ENCODE measurements at places on chromosomes 16 and 17. TPM values are rescaled to one million over a fixed set of nuclear protein-coding genes. Genes with fewer than 3 reads are reported as not detected.

Gene CTRL
- total RNA-seq, result 0.80 TPM

Gene GAST
- not detected for total RNA-seq

Gene EFNB3
- total RNA-seq, result 0.34 TPM

Gene SPIRE2
- 3.0 TPM for total RNA-seq

Gene NT5M
- total RNA-seq, result 8.2 TPM

Gene OTOP2
- total RNA-seq, result not detected

- DNase-seq, result no peak
Observed at GRCh38 chr16:23227529-23227928, 45.0 kb downstream of the SCNN1G start.

GRCh38 chr17:17186051-17186450 lies 20.1 kb downstream of the PLD6 start:
- DNase-seq, result no peak

GRCh38 chr16:66910175-66910940 lies 8.3 kb downstream of the CDH16 start:
- DNase-seq, result no peak

- no peak for DNase-seq
Observed at GRCh38 chr17:18141210-18141803, 32.8 kb downstream of the MYO15A start.

DNA sequence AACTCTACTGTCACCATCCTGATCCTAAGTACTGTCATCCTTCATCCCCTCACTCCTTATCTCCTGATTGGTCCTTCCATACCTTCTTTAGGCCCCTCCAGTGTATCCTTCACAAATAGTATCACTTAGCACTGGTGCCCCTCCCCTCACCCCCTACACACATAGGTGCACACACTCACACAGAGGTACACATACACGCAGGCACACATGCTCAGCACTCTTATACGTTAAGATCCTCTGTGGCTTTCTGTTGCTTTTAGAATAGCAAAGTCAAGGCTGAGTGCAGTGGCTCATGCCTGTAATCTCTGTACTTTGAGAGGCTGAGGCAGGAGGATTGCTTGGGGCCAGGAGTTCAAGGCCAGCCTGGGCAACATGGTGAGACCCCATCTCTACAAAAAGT lies 32.1 kb downstream of the CDRT15 start:
- DNase-seq, result no peak

DNA sequence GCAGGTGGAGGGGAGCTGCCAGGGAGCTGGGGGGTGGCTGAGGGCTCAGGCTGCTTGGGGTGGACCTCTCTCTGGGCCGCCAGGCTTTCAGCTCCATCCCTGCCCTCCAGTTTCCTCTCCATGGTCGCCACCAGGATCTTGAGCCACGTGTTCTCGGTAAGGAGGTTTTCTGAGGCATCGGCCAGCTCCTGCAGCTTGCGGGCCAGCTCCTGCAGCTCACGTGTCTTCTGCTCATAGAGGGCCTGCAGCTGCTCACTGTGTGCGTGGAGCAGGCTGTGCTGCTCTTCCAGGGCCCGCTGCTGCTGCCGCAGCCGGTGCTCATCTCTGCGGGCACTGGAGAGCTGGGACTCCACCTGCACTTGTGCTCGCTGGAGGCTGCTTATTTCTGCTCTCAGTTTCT lies 11.0 kb downstream of the SNN start:
- DNase-seq, result no peak

- no peak for DNase-seq
Observed at GRCh38 chr16:53518550-53519416, 15.8 kb upstream of the AKTIP start.

DNA sequence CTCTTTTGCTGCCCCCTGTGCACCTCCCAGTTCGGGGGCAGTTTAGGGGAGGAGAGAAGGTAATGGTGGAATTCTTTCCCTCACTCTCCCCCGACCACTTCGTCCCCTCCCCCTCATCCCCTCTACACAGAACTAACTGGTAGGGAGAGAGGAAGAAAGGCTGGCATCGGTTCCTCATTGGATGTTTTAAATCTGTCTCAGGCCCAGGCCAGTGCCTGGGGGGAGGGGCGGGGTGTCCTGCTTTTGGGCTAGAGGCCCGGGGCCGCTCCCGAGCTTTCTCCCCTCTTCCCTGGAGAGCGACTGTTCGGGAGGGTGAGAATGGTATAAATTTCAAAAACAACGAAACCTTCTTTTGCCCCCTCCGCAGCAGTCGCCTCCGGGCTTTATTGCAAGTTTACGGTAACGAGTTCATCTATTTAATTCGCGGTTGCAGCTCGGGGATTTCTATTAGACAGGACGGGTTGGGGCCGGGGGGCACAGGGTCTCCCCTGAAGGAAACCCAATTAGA lies at the start of gene PRAC2:
TSS of gene PRAC2 (plus strand) at position 271 of the 508 bp plus-strand sequence. CDS start 1,226 bp downstream, outside the sequence.
- no peak for DNase-seq

DNA sequence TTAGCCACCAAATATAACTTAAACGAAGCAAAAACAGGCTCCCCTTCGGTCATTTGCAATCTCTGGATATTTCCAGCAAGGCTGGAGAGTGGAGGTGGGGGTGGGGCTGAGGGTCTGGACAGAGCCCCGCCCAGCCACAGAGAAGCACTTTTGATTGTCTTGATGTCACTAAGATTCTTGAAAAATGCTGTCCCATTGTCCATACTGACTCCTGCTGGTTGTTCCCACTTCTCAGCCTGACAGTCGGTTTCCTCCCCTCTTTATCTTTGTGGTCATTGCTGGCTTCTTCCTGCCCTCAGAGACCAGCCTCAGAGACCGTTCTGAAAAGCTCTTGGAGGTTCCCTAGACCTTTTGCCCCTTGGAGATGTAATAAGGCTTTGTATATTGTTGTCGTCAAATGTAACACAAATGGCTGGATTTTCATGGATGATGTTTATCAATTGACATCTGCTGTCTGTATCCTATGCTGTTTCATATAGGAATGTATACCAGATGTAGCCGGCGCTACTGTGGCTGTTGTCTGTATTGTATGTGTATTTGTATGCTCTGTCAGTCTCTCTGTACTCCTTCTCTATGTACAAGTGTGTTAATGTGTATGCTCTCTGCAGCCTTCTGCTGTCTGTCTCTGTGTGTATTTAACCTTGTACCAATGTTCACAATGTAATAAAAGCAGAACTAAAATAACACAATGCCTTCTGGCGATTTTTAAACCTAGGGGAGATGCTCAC lies 94.8 kb upstream of the DNAH9 start:
- no peak for DNase-seq

- no peak for DNase-seq
Observed at GRCh38 chr17:45149037-45149668, 878 bp downstream of the HEXIM1 start.

DNA sequence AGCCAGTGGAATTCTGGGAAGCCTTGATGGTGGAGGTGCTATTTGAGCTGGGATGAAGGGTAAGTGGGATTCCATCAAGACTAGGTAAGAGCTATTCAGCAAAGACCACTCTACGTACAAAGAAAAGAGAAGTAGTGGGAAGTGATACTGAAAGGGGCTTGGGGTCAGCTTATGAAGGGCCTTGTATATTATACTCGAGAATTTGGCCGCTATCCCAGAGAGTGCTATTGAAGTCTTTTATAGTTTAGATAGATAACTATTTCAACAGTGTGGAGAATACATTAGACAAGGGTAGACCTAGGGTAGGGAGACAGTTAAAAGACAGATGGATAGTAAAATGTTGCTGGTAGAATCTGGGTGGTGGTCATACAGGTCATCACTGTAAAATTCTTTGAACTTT lies 10.3 kb downstream of the DNAH2 start:
- no peak for DNase-seq

DNA sequence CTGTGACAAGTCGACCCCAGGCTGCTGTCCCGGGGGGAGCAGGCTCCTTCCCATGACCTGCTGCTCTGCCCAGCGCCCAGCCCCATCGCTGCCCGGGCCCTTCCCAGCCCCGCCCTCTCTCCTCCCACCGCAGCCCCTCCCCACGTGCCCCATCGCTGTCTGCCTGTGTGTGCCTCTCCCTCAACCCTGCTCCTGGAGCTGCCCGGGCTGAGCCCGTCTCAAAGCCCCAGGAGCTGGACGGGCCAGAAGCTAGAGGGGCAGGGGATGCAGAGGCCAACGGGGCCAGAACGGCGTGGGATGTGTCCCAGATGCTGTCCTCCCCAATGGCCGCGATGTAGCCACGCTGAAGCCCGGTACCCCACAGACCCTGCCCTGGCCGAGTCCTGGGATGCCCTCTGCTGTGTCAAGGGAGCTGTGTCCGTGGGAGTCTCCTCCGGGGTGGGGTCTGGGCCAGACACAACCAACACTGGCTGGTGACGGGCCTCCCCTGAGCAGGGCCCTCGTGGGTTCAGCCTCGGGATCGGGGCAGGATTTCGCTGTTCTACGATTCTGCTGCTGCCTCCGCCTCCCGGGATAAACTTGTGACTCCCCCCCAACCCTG lies 118.2 kb upstream of the ZNF750 start:
- no peak for DNase-seq

GRCh38 chr16:82156761-82157533 lies 13.1 kb downstream of the MPHOSPH6 start:
- DNase-seq, result no peak

GRCh38 chr16:27225536-27226360 lies 22.4 kb downstream of the KDM8 start:
- no peak for DNase-seq

DNA sequence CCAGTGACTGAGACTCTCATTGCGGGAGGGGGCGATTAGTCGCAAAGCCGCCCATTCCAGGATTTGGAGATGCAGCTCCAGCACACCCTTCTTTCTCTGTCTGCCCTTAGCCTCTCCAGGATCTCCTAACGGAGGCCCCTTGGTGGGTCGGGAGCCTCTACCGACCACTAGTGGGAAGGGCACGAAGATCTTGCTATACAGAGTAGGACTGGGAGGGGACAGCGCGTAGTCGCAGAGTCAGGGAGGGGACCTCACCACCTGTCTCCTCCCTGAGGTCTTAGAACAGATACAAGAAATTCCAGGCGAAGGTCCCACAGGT lies 588 bp upstream of the SMTNL2 start:
- DNase-seq, result no peak

DNA sequence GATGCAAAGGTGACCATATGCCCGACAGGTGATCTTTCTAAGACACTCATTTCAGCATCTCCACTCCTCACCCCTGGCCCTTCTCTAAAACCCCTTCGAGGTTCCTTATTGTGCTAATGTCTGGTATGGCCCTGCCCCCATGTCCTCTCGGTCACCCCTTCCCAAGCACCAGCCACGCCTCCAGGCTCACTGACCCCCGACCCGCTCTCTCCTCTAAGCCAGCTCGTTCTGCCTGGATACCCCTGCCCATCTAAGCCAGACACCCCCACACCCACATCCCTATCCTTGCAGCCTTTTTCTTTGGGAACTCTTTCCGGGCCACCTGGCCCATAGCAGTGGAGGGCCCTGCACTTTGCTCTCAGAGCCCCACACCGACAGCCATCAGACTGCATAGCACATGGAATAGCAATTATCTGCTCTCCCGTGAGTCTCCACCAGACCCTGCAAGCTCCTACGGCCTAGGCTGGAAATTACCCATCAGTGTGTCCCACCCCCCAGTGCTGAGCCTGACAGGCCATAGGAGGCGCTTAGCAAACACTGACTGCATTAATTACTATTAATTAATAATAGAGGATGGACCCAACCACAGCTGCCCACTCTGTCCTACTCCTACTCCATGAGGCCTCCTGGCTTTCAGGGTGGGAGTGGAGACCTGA lies 176.7 kb downstream of the TMEM132E start:
- no peak for DNase-seq

DNA sequence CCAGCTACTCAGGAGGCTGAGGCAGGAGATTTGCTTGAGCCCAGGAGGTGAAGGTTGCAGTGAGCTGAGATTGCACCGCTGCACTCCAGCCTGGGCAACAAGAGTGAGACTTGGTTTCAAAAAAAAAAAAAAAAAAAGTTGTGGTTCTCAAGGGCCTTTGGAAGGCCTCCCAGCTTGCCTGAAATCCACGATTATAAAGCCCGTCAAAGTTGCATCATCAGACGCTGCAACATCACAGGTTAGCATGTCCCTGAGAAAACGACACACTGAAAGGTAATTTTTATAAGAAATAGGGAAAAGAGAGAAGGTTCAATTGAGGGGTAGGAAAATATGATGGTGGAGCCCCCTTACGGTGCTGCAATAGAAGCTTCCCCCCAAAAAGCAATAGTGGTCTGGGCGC lies 4.6 kb upstream of the LYZL6 start:
- no peak for DNase-seq

GRCh38 chr16:54927125-54928015 lies 3.3 kb upstream of the IRX5 start:
- no peak for DNase-seq

DNA sequence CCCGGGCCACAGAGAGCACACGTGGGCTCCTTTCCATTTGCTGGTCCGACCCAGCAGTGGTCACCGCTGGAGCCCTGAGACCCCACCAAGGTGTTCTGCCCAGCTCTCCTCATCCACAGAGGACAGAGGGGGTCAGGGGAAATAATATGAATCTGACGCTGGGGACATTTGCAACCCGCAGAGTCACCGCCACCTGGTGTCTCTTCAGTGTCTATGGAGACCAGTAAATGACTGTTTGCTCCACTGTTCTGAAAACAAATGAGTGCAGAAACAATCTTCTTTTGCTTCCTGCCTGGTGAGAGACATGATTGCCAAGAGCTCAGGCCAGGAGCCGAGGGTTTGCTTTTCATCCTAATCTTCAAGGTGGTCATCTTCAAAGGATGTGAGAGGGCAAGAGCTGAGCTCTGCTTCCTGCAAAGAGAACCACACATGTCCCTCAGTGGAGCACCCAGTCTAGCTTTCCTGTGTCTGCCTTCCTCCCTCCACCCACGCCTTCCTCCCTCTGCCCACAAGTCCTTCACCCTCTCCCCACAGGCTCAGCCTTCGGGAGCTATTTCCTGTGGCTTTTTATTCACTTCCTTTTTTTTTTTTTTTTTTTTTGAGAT lies 14.7 kb upstream of the KLHDC4 start:
- no peak for DNase-seq

GRCh38 chr17:80777274-80777673 lies 214.4 kb upstream of the CHMP6 start:
- DNase-seq, result no peak

DNA sequence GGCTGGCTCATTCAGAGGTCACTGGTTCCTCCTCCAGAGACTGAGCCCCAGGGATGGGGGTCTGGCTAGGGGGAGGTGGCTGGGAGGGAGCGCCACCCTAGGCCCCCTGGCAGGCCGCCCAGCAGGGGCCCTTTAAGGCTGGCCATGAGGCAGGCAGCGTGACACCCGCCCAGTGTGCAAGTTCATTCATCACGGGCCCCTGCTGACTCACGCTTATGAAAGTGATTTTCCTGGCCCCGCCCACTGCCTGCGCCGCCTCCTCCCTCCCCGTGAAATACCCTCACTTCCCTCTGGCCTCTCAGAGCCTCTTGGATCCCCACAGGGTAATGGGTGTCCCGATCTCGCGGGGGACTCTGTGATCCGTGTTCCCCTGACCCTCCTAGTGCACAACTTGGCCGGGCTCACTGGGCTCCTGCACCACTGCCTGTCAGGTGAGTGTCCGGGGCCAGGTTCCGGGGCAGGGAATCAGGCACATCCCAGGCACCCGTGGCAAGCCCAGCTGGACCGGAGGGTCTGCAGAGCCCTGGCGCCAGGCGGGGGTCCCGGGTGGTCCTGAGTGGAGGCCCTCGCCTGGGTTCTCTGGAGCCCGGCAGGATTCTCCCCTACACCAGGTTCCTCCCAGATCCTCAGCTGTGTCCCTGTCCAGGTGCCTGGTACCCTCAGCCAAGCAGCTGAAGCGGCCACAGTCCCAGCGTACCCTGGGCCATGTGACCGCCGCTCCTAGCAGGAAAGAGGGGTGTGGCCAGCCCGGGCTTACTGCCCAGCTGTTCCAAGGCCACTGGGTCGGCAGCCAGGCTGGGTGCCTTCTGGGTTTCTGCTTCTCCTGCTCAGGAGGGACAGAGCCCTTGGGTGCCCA lies at the start of gene OSGIN1:
TSS of gene OSGIN1 (plus strand) at position 301 of the 856 bp plus-strand sequence. CDS start 4,432 bp downstream, outside the sequence.
- DNase-seq, result peak; percentile 99

Data from esophagus muscularis mucosa (tissue), 4 donors.